ENCODE measurements at places on chromosomes 16 and 17.

GRCh38 chr16:4602331-4602730 is 12.4 kb downstream of the UBALD1 start:
- no peak for DNase-seq

GRCh38 chr17:59368218-59368857 is 36.9 kb downstream of the YPEL2 start:
- no peak for DNase-seq

DNA sequence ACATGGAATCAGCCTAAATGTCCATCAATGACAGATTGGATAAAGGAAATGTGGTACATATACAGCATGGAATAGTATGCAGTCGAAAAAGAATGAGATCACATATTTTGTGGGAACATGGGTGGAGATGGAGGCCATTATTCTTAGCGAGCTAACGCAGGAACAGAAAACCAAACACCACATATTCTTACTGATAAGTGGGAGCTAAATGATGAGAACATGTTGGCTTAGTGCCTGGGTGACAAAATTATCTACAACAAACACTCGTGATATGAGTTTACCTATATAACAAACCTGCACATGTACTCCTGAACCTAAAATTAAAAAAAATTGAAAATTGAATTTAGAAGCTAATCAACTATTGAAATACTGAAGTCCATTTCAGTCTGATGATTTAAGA is 6.1 kb downstream of the ANKS4B start:
- DNase-seq, result no peak

DNA sequence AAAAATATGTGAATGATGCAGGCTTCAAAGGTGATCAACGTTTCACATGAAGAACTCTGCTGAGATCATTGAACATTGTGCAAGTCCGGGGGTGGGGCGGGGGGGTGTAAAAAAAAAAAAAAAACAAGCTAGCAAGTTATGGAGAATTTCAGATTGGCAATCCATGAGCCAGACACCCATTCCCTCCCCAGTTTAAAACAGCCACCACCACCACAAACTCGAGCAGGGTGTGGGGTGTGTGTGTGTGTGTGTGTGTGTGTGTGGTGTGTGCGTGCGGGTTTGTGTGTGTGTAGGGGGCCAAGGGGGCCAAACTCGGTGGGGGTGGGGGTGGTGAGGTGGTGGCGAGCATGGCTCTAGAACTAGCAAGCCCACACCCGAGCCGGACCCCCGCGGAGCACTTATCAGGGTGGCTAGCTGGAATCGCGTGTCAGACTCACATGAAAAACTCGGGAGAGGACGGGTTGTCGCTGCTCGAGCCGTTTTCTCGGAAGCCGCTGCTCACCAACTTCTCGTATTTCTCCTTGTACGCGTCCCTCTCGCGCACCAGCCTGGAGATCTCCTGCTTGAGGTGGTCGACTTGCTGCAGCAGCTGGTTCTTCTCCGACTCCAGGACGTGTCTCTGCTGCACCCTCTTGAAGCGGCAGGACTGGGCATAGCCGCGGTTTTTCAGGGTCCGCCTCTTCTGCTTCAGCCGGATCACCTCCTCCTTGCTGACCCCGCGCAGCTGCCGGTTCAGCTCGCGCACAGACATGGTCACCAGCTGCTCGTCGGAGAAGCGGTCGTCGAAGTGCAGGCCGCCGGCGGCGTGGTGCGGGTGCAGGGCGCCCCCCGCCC is 2.0 kb downstream of the MAF start:
- peak; percentile 83 for DNase-seq

DNA sequence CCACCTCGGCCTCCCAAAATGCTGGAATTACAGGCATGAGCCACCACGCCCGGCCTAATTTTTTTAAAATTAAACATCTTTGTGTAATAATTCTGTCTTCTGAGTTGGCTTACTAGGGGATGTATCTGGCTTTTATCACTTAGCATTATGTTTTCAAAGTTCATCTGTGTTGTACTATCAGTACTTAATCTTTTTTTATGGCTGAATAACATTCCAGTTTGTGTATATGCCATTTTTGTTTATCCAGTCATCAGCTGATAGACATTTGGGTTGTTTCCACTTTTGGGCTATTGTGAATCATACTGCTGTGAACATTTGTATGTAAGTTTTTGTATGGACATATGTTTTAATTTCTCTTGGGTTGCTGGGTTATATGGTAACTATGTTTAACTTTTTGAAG is 69.0 kb downstream of the CHD9 start:
- no peak for DNase-seq

DNA sequence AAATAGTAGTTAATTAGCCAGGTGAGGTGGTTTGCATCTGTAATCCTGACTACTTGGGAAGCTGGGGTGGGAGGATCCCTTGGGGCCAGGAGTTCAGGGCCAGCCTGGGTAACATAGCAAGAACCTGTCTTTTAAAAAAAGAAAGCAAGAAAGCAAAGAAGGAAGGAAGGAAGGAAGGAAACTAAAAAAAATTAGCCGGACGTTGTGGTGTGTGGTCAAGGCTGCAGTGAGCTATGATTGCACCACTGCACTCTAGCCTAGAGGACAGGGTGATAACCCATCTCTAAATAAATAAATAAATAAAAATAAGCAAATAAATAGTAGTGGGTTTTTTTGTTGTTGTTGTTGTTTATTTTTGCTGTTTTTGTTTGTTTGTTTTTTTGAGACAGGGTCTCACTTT is 39.3 kb upstream of the MAP2K6 start:
- DNase-seq, result no peak

- DNase-seq, result no peak
These were observed 17.9 kb downstream of the ATP6V0D1 start for GRCh38 chr16:67463059-67463458.

DNA sequence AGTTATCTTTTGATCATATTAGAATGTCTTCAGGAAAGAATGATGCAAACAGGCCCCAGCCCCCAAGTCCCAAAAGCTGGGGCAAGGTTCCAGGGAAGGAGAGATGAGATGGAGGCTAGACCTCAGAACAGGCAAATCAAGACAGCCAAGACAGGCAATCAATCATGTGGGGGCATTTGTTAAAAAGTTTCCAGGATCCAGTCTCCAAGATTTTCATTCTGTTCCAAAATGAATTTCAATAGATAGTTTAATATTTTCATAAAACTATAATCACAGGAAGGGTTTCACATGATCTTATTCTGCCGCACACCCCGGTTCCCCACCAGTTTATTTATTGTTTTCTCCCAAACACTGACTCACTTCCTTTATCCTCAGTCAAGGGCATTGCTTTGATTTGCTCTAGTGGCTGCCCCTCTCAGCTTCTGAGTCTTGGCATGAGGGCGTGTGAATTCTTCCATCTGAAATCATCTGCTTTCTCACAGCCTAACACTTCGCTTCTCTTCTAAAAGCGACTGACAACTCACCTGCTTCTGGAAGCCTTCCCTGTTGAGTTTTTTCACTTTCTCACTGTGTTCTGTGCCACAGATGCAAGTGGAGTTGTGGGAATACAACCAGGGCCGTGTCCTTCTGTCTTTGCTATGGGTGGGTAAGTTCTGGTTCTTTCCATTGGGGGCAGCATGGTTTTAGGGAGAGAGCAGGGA is 12.2 kb upstream of the TERF2 start:
- no peak for DNase-seq

DNA sequence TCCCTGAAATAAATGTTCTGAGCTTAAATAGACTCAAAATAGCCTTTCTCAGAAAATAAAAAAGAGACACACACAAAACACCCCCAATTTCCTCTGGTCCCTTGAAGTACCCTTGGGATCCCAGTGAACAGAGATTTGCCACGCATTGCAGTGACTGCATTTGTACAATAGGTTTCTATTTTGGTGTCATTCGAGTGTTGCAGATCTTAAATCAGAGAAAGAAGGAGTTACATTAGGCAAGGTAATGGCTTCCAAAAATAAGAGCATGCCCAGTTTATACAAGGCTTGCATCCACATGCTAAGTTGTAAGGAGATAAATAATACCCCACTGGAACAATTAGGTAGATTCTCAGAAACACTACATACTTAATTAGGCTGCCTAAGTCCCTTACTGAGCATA is 2.2 kb downstream of the TOX3 start:
- DNase-seq, result no peak

DNA sequence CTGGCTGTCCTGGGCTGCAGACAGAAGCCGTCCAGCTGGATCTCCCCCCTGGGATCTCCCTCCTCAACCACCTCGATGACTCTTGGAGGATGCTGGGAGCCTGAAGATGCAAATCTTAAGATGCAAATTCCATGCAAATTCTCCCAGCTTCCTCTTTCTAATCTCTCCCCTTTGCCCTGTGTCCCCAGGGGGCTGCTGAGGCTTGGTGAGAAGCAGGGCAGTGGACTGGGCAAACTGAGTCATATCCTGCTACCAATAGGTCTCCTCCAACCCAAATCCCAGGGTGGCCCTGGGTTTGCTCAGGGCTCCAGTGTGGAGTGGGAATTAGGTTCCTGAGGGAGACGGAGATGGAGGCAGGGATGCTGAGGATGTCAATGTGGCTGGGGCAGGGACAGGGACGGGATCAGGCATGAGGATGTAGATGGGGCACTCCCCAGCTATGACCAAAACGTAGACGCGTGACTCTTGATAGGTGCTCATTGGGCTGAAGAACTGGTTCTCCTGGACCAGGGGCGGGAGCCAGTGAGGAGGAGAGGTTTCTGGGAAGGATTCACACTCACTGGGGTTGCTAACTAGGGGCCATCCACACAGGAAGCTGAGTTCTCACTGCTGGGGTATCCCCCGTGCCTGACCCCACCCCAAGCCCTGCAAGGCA is 3.6 kb upstream of the ALOX12B start:
- DNase-seq, result no peak

DNA sequence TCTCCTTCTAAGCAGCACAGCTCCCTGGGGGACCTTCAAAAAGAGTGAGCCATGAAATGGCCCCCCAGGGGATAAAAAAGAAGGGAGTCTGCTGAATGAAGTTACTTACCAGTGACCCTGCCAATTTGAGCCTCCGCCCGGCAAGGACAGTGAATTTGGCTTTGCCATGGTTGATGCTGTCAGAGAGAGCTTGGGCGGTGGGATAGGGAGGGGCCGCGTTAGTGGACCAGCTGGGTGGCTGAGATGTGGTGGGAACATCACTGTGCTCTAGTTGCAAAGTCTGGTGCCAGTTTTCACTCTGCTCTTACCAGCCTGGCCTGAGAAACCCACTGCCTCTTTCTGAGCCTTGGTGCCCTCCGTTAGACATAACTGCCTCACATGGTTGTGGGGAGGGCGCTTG is 114.6 kb downstream of the MRM1 start:
- DNase-seq, result no peak

DNA sequence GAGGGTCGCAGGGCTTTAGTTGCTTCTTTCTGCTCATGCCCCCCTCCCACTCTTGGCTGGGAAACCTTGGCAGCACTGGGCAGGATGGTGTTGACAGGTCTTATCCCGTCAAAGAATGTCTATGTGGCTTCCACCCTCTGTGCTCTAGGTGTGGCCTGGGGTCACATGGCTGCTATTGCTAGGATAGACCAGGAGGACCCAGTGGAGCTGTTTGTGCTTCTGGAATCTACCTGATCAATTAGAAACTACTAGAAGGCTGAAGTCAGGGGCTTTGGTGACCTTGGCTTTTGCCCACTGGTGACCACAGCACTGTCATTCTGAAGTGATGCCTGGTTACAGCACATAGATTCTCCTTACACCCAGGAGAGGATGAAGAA is 105.8 kb downstream of the CMIP start:
- no peak for DNase-seq

GRCh38 chr17:4130715-4131114 is 12.1 kb downstream of the ZZEF1 start:
- no peak for DNase-seq

DNA sequence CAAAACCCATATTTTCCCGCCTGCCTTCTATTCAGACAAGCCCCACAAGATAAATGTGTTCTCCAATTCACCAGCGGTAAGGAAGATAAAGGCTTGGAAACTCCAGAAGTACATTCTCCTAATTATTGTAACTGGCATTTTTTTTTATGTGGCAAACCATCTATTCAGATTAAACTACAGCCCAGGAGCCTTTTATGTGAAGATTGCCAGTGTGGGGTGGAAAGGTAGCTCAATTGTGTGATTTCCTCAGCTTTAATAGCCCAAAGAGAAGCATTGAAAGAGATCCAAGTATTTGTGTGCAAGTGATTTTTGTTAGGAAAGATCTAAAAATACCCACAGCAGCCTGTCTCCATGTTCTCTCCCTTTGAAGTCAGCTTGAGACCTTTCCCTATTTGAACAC is 451.4 kb upstream of the CCL2 start:
- no peak for DNase-seq

- peak; percentile 80 for DNase-seq
These were observed 14.2 kb upstream of the SLC38A10 start for GRCh38 chr17:81309140-81309858.

- DNase-seq, result no peak
These were observed 28.6 kb upstream of the GAN start for GRCh38 chr16:81286190-81286589.

GRCh38 chr16:1990351-1991134 is 773 bp downstream of the SYNGR3 start:
- peak; percentile 88 for DNase-seq

- peak; percentile 81 for DNase-seq
These were observed 790 bp downstream of the NCBP3 start for GRCh38 chr17:3845291-3845620.

GRCh38 chr16:81910366-81910885 is 100.8 kb downstream of the SDR42E1 start:
- no peak for DNase-seq

GRCh38 chr16:1871974-1872635 is at the start of gene MEIOB:
MEIOB (minus strand) TSS chr16:1872164; CDS start chr16:1868175, 3,989 bp downstream.
- peak; percentile 82 for DNase-seq

GRCh38 chr16:12304861-12305596 is 328.5 kb downstream of the SNX29 start:
- DNase-seq, result no peak

GRCh38 chr17:82486231-82487094 is 27.9 kb downstream of the NARF start:
- no peak for DNase-seq

DNA sequence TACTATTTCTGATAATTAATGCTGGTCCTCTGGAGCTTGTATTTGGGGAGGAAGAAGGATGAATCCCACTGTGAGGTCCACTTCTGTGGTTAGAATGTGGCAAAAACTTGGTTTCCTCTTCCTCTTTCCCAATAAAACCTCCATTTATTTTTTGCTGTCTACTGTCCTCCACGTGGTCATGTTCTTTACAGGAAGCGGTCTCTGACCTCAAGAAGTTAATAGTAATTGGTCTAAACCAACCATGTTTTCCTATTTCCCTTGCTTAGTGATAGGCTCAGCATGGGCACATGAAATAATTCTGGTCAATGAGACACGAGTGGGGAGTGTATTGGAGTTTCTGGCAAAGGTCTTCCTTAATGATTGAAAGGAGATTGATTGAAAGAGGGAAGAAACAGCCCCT is 33.9 kb downstream of the CHP2 start:
- DNase-seq, result no peak
